Prostate gland (tissue), 2 donors: ENCODE measurements at places on chromosomes 7 and 10. TPM values are rescaled to one million over a fixed set of nuclear protein-coding genes. Genes with fewer than 3 reads are reported as not detected.

- DNase-seq, result no peak
Observed at GRCh38 chr7:134101716-134102115, 25.4 kb upstream of the LRGUK start.

- no peak for DNase-seq
Observed at GRCh38 chr7:70700941-70701425, 431.0 kb upstream of the GALNT17 start.

DNA sequence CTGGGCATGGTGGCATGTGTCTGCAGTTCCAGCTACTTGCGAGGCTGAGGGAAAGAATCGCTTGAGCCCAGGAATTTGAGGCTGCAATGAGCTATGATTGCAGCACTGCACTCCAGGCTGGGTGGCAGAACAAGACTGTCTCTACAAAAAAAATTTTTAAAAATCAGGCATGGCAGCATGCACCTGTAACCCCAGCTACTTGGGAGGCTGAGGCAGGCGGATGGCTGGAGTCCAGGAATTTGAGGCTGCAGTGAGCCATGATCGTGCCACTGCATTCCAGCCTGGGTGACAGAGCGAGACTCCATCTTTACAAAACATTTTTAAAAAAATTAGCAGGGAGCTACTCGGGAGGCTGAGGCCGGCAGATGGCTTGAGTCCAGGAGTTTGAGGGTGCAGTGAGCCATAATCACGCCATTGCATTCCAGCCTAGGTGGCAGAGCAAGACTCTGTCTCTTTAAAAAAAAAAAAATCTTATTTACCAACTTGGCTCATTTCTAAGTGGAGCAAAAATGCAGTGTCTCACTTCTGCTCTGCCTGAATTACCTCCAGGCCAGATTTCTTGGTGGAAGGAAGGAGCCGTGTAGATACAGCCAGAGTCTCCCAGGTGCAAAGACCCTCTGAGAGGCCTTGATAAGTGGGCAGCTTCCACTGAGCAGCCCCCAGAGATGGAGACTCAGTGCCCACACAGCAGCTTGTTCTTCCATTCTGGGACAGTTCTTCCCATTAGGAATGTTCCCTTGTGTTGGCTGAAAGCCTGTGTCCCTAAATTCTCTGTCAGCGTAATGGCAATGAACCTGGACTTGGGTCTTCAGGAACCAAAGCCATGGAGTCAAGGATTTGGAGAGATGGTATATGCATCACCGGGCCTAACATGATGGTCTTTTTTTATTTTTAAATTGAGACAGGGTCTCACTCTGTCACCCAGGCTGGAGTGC, 30.0 kb downstream of the GTF2IRD1 start:
- no peak for DNase-seq

Gene UNC5B
- 58.4 TPM for total RNA-seq

GRCh38 chr10:3077940-3078630, 10.7 kb downstream of the PFKP start:
- DNase-seq, result no peak

Gene LRRC61
- total RNA-seq, result 34.4 TPM

DNA sequence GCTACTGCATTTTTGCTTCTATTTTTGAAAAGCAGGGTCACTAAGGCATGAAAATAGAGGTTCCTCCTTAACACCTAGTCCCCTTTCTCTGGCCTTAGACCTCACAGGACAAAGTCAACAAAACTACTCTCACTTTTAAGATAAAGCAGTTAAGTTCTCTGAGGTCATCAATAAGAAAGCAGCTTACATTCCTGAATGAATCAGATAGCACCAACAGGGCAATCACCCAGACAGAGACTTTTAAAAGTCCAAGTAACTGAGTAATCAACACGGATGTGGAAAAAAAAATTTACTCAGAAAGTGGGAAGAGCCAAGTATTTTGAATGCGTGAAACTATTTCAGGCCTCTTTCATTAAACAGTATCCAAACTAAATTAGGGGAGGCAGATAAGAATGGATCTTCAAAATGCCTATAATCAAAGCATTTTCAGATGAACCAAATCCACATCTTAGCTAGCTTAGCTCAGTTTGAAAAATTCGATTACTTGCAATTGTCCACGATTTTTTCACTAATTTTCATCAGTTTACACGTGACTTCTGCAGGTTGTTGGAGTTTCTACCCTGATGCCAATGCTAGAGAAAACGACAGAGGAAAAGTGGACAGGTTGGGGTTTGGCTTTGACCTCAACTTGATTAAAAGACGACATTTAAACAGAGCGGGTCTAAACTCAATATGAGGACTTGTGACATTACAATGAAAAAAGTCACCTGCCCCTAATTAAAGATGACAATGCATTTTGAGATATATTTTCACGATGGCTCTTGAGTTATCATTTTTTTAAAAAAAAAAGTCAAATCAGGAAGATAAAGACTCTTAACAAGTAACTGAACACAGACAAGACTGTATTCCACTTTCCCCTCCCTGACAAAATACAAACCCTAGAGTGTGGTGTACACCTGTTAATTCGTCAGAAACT, 1.6 kb downstream of the BEND7 start:
- DNase-seq, result no peak

GRCh38 chr7:41328544-41328943, 374.3 kb downstream of the INHBA start:
- no peak for DNase-seq

Gene C7orf57
- total RNA-seq, result 0.34 TPM

GRCh38 chr10:11639849-11640764, 28.7 kb upstream of the USP6NL start:
- DNase-seq, result no peak

Gene CPA2
- total RNA-seq, result not detected

Gene SLC26A5
- total RNA-seq, result 1.5 TPM

DNA sequence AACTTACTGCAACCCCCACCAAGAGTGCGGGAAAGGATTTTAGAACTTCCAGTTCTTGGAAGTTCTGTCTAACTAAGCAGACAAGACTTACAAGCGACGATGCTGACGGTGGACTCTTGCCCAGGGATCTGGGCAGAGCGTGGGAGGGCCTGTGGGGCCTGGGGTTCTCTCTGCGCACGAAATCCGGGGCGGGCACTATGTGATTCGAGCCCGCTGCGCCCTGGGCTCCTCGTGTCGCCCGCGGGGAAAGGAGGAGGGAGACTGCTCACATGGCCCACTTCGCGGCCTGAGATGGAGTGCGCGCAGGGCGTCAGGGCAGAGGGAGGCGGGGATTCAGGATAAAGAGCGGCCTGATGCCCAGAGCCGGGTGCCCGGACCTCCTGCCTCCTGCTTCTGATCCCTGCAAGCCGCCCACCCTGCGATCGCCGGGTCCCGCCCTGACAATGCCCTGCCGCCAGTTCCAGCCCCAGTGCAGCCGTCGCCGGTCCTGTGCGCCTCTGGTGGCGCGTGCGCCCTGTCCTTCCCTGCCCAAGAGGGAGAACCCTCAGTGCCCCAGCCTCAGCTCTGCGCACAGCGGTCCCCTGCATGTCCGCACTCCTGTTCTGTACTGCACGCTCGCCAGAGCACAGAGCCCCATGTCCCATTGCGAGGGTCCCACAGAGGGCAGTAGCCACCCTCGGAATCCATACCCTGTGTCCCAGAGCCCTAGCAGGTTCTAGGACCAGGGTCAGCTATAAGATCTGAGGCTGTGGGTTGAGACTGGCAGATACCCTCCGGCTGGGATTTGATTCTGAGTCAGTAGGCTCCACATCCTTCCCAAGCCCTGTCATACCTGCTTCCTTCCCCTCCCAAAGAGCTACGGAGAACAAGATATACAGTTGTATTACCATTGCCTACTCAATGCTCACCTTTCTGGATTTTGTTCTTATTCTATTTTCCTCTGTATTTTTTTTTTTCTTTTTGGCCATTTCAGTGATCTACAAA, 99.4 kb upstream of the TMEM106B start:
- DNase-seq, result peak; percentile 8

Gene LHFPL3
- not detected for total RNA-seq

- no peak for DNase-seq
Observed at GRCh38 chr10:129622736-129623135, 155.7 kb downstream of the MGMT start.

GRCh38 chr7:40694026-40694809, 559.4 kb downstream of the SUGCT start:
- DNase-seq, result no peak
